ENCODE measurements at places on chromosomes 7 and 10.

- DNase-seq = no peak
These were observed 21.0 kb downstream of the UCMA start for GRCh38 chr10:13213163-13213562.

GRCh38 chr10:85927952-85928665 is 438.5 kb downstream of the GRID1 start:
- DNase-seq = no peak

- DNase-seq = no peak
These were observed 1.6 kb upstream of the MARVELD1 start for GRCh38 chr10:97711640-97712572.

DNA sequence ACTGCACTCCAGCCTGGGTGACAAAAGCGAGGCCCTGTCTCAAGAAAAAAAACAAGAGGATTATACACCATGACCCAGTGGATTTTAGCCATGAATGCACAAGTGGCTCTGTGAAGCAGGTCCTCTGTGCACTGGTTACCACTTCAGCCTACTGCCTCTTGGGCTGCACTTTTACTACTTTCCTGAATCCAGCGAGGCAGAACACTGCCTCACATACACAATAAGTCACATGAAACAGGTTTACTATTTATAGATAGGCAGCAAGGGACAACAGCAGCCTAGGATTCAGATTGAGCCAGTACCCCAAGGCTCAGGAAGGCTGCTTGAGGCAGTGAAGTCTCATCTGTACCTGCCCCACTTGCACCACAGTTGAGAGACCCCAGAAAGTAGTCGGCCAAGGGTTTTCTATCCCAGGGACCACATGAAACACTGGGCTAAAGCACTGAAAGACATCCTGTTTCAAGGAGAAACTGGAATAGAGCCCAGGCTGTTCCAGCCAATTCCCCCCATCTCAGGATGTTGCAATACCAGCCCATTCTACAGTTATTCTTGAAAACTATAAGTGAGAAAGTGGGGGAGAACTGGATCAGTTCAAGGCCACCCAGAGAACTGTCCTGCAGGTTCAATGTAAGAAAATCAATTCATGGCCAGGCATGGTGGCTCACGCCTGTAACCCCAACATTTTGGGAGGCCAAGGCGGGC is 10.3 kb upstream of the OGDH start:
- DNase-seq = no peak

GRCh38 chr10:47183704-47184041 is 116.3 kb upstream of the GDF10 start:
- DNase-seq = no peak

- no peak for DNase-seq
These were observed 202.9 kb downstream of the DKK1 start for GRCh38 chr10:52517012-52517411.

DNA sequence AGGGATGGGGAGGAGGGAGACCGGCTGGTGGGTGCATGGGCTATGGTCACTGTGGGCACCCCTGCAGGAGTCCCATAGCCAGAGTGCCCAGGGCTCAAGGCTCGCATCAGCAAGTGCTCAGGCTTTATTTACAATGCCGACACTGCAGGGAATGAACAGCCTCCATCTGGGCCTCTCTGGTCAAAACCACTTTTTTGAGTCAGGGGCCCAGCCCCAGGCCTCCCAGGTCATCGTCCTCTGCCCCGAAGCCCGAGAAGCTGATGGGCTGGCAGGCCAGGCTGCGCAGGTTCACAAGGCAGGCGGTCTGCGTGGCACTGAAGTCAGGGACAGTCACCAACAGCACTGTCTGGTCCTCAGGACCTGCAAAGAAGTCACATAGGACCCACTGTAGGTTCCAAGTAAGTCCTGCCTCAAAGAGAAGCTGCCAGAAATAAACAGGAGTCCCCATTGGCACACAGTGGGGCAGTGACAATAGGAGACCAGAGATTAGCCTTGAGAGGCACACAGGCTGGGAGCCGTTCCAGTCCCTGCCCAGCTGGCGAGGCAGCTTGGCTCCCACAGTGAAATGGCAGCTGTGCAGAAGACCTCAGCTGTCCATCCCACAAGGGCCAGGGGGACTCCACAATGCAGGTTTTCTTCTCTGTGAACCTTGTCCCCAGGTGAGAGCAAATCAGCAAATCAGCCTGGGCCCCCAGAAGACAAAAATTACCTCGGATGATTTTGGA is 8.6 kb downstream of the POLD2 start:
- DNase-seq = no peak

DNA sequence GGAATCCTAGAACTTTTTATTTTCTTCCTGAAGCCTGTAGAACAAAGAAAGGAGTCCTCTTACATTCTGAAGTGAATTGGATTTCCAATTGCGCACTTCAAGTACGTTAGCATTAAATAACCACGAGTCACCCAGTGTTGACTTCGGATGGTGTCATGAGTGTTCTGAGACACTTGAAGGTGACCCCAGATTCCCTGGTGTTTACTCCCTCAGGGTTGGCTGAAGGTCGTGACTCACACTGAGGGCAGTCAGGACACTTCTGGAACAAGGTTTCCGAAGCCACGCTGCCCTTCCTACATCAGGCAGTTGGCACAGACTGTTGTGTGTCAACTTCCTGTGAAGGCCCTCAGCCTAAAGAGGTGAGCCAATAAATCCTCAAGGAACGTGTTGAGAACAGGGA is 186.6 kb upstream of the CELF2 start:
- no peak for DNase-seq

Data from NCI-H2107 (cell line).